ENCODE measurements at places on chromosomes 7 and 10.

- no peak for DNase-seq
Measured at GRCh38 chr10:1550291-1550595, 187.1 kb downstream of the ADARB2 start.

DNA sequence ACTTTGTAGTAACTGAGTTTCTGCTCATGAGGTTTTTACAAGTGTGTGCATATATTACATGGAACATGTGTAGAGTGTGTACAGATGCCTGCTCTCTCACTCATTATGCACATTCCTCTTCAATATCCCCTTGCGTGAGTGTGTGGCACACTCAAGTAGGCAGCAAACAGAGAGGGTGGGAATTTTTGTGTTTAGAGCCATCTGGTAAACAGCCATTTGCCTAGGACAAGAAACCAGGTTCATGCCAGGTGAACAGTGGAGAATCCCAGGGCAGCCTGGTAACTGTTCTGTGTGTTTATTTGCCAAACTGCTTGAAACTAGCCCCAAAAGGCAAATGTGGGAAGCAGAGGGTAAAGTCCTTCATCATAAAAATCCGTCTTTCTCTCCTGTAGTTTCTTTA, 19.9 kb downstream of the FBXW4 start:
- no peak for DNase-seq

DNA sequence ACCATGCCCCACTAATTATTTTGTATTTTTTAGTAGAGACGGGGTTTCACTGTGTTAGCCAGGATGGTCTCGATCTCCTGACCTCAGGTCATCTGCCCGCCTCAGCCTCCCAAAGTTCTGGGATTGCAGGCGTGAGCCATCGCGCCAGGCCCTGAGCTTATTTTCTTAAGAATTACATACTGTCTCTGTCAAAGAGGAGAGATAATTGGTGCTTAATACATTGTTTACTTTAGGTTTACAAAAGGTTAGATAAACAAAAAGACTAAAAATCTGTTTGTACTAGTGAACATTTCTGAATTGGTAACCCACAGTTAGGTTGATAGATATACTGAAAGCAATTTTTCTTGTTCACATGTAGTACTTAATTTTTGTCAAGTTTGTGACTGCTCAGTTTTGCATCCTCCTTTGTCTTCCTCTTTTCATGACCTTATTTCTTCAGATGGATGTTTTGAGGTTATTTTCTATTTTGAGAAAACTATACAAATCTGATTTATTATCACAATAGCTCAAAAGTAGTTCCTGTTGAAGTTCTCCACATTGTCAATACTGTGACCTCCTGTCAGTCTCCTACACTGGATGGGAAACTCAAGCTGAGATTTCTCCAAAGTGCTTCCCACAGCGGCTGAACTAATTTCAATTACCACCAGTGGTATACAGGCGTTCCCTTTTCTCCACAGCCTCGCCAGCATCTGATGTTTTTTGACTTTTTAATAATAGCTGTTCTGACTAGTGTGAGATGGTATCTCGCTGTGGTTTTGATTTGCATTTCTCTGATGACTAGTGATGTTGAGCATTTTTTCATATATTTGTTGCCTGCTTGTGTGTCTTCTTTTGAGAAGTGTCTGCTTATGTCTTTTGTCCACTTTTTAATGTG, 22.5 kb downstream of the HHEX start:
- DNase-seq = no peak

DNA sequence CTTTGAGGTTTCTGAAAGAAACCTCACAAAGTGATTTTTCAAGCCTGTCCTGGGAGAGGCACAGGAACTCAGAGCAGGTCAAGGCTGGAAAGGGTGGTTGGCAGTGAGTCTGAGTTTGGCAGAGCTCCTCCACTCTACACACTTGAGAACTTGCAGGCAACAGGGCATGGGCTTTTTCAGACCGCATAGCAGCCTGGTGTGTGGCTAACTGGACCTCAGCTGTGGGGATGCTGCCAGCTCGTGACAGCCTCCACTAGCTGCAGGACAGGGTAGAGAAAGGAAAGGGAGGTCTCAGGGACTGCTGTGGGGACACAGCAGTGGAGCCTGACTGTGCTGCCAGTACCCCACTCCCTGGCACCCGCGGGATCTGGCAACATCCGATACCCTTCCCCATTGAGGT, 2.6 kb downstream of the CDHR1 start:
- no peak for DNase-seq

DNA sequence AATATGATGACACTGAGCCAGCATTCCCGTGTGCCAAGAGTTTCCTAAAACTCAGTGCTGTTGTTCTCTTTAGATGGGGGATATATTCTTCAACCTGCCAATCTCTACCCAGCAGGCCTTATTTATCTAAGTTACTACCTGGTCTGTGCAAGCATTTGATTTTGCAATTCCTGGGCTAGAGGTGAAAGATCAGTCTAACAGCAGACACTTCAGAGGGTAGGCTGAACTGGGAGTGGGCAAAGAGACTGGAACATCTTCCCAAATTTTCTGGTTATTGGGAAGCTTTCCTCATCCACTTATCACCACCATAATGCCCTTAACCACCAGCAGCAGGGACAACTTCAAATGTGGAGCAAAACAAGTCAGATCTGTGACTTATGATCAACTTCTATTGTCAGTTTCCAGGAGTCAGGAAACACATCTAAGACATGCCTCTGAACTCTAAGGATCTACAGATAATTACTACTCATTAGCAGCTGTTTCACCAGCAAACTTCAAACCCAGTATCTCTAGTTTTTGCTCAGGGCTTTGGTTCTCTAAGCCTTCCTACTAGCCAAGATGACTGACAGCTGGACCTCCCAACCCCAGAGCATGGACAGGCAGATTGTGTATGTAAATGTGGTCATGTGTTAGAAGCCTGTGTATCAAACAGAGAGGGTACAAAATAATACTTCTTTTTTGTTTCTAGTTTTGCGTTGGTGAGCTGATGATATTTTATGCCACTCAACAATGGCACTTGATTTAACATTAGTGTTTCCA, 1.0 kb downstream of the ASAH2 start:
- DNase-seq = no peak

GRCh38 chr10:95457319-95457886, 103.8 kb downstream of the SORBS1 start:
- DNase-seq = no peak

GRCh38 chr10:110067960-110068770, 60.4 kb downstream of the ADD3 start:
- no peak for DNase-seq

DNA sequence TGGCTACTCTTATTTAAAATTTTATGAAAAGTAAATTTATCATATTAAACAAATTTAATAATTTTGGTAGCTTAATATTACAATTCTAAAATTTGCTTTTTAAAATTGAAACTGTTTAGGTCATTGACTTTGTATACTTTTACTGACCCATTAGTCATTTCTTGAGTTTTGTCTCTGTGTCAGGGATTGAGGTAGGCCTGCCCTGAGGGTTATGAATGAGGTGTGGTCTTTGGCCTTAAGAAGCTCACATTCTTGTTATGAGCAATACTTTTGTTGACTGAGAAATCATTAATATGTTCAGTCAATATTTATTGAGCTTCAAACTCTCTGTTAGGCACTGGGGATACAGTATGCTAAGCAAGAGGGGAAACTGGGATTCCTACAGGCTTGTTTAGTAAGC, 47.0 kb upstream of the RPA3 start:
- no peak for DNase-seq

DNA sequence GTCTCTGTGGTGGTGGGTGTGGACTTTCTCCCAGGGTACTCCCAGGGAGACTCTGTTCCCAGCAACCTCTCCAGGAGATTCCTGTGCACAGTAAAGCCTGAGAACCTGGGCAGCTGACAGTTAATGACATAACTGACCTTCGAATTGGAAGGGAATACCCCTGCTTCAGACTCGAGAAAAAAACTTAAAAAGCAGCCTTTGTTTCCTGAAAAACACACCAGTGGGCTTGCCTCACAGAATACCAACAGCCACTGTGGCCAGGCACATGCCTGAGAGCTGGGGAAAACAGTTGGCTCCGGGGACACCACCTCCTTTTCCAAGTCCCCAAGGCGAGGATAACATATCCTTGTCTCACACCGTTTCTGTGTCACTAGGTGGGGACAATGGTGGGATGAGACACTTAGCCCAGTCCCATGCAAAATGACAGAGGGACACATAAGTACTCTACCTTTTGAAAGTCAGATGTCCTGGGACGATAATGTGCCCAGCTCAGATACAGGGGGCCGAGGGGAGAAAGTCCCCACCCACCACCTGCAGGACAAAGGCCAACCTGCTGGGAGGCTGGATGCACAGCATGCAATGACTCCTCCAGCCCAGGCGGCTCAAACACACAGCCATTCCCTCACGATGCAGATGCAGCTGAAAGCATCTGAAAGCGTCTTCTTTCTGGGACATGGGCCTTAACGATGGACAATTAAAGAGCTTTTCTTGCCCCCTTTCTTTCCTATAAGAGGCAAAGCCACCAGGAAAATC, 65.6 kb downstream of the HIPK2 start:
- DNase-seq = no peak

DNA sequence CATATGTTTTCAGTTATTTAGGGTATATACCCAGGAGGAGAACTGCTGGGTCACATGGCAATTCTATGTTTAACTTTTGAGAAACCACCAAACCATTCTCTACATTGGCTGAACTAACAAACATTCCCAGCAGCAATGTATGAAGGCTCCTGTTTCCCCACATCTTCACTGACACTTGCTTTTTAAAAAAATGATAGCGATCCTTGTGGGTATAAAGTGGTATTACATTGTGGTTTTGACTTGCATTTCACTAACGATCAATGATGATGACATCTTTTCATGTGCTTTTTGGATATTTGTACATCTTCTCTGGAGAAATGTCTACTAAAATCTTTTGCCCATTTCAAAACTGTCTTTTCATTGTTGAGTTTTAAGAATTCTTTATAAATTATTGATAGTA, 51.2 kb upstream of the ANAPC16 start:
- no peak for DNase-seq

DNA sequence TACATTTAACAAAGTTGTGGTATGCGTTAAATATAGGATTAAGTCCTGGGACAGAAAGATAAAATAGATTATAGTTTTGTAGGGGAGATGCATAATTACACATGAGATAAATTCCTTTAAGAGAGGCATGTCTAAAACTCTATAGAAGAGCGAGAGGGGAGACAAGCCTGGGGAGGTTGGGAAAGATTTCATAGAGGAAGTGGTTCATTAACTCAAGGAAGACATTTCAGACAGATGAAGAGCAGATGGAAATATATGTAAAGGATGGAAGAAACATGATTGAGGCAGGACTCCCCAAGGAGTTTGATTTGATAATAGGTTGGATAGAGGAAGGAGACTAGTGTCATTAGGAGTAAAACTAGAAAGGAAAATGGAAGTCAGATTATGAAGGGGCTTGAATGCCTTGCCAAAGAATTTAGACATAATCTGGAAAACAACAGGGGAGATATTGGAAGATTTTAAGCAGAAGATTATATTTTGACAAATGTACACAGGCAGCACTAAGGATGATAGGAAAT, 96.1 kb downstream of the PHTF2 start:
- DNase-seq = no peak

DNA sequence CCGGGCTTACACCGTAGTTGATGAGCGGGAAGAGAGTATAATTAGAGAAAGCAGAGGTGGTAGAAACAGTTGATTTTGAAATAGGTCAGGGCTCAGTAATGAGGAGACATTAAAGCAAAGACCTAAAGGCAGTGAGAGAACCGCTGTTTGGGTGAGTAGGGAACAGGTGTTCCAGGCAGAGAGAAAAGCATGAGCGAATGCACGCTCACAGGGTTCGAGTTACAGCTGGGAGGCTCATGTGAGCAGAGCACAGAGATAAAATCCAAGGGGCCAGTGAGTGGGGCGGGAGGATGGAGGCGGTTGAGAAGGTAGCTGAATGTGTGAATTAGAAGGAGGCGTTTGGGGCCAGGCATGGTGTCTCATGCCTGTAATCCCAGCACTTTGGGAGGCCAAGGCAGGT, 39.9 kb downstream of the APBB1IP start:
- DNase-seq = no peak

GRCh38 chr10:99170116-99170675, 65.5 kb downstream of the HPSE2 start:
- no peak for DNase-seq
